Stimulated activated effector memory CD8-positive, alpha-beta T cell treated with anti-CD3 and anti-CD28 coated beads, Interleukin-12 subunit alpha, Interleukin-12 subunit beta, amount 100 ng/mL, for 72 hours (primary cell): ENCODE measurements at places on chromosomes 13 and 19.

- no peak for DNase-seq
Observed at GRCh38 chr13:29749401-29750182, 100.8 kb downstream of the UBL3 start.

DNA sequence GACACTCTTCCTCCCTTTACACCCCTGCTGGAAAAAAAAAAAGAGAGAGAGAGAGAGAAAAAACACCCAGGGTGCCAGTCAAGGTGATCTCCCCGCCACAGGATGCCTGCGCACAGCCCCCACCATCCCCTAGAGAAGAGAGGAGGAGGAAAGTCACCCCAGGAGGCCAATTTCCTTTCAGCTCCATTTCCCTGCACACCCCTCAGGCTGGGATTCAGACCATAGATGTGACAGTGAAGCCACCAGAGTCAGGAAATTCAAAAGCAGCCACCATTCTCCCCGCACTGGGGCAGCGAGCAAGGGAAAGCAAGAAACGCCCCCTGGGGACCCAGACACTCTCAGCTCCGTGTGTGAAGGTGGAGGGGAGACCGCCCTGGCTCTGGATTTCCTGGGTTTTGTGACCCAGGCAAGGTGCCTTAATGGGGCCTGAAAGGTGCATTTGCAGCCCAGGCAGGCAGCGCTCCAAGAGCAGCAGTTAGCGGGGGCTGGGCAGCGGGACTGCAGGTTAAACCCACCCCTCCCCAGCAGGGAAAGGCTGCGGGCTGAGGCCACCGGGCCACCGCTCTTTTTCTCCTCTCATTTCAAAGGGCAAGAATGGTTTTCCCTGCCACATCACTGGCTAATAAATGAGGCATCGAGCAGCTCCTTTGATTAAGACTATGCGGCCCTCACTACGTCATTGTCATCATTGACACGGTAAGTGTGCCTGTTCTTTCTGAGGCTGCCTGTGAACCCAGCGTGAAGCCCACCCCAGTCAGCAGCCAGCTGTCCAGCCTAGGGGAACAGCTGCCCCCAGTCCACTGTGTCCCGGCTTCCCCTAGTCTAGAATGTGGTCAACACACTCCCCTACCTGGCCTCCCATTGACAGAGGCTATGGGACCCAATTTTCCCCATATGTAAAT, 83.8 kb upstream of the TM9SF2 start:
- DNase-seq, result no peak

- no peak for DNase-seq
Observed at GRCh38 chr13:72586518-72586917, 140.9 kb downstream of the MZT1 start.

DNA sequence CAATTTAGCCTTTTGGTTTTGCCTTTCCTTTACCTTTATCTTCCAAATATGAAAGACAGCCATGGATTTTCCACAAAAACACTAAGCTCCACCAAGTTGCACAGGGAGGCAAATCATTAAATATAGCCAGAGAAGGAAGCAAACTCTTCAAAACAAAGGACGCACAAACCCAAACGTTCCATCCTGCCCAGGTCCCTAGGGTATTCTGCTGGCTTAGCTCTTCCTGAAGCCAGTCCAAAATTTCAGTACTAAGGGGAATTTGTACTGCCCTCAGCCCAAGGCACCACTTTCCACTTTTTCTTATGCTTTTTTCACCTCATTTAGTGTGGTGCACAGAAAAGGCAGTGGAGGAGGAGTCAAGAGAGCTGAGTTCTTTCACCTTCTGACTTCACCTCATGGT, 169.9 kb downstream of the FLT1 start:
- DNase-seq, result no peak

- no peak for DNase-seq
Observed at GRCh38 chr19:15532779-15533521, 24.6 kb downstream of the CYP4F22 start.

DNA sequence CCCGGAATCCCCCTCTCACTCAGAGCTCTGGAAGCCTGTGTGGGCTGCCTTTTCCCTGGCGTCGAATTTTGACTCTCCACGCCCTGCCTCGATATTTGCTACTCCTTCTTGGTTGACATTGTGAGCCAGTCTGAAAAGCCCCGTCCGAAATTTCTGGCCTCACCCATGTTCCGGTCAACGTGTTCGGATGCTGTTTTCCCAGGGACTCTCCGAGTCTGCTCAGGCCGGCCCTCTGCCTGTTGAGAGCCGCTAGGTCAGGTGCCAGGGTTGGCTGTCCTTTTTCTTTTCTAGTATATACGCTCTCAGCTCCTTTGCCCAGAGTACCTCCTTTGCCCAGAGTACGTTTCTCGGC, 6.8 kb upstream of the DGKH start:
- DNase-seq, result no peak

GRCh38 chr13:50435011-50435410, 408.5 kb downstream of the DLEU7 start:
- DNase-seq, result no peak

DNA sequence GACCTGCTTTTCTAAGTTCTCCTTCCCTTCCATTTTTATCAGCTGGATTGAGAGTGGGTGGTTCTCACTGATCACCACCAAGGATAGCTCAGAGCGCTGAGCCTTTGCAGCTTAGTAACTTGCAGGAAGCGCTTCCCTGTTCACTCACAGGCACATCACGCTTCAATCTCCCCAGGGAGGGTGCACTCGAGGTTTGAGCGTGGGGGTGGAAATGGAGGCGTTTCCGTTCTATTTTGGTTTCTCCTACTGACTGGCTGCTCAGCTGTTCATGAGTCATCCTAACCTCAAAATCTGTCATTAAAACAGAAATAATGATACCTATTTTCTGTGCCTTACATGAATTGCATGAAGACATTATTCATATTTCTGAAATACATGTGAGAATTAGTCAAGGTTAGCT, 292.1 kb downstream of the SPRY2 start:
- DNase-seq, result no peak

GRCh38 chr13:29591310-29591709, 4.2 kb downstream of the SLC7A1 start:
- no peak for DNase-seq
